HAP-1 (cell line): ENCODE measurements at places on chromosomes 13 and 19.
A peak's percentile ranks its signal among the peaks of the same experiment; 100 is the strongest.

GRCh38 chr13:39411511-39411910 is 191.5 kb downstream of the LHFPL6 start:
- no peak for DNase-seq

DNA sequence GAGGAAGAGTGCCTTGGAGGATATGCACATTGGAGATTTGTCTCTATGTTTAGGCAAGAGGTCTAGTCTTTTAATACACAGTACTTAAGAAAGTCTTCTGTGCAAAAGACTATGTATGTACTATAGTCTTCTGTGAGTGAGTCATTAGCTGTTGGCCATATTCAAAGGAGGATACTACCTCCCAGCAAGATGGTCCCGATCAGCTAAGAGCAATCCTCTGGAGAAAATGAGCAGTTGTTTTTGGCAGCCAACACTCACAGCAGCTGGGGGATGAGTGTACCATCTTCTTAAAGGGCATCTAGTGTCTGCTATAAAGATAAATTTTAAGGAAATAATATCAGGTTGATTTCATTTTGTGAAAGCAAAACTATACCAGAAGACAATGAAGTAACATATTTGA is 487.8 kb downstream of the KCTD12 start:
- no peak for DNase-seq

DNA sequence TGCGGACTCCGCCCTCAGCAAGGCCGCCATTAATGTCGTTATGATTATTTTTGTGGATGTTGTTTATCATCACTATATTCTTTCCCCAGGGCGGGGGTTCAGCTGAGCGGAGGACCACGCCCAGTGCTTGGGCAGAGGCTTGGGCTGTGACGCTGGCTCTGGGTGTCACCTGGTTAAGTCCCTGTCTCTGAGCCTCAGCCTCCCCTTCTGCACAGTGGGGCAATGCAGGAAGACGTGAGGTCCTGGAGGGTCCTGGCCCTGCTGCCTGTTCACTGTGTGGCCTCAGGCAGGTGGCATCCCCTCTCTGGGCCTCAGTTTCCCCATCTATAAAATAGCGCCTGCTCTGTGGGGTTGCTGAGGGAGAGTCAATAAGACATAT is 32.5 kb downstream of the NFIC start:
- no peak for DNase-seq

DNA sequence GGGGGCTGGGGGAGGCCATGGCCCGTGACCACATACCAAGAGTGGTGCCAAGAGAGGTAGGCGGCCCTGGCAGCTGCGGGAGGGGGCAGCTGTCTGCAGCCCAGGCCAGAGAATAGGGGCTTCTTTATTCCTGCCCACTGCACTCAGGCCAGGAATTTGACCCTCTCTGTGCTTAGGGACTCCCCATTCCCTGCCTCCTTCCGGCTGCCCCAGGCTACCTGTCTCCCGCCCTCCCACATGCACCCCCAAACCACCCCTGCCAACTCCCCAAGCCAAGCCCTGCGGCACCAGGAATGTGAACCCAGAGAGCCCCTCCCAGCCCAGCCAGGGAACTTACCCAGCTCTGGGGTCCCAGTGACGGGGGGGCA is 687 bp downstream of the PLEKHA4 start:
- DNase-seq = no peak

- DNase-seq = no peak
These were observed 294.5 kb downstream of the SLC7A1 start for GRCh38 chr13:29301027-29301426.

GRCh38 chr19:1012334-1012733 is 8.6 kb downstream of the TMEM259 start:
- DNase-seq = no peak

GRCh38 chr13:98839856-98840769 is 87.6 kb upstream of the SLC15A1 start:
- peak; percentile 65 for DNase-seq

- no peak for DNase-seq
These were observed 287 bp upstream of the ZSCAN22 start for GRCh38 chr19:58326501-58326913.

DNA sequence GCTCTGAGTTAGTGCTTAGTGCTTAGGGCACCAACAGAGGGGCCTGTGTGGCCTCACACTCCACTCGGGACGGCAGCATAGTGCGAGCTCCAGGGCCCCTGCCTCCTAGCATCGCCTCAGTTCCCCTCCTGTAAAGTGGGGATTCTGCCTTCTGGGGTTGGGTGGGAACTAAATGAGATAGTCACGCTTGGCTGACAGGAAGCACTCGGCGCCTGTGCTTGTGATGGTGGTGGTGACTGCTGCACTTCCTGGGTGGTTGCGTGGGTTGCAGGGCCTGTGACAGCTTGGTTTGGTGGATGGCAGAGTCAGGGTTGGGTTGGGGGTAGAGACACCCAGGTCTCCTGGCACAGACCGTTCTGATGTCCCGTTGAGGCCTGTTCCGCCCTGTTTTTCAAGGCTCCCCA is 7.7 kb downstream of the PLEKHF1 start:
- no peak for DNase-seq

DNA sequence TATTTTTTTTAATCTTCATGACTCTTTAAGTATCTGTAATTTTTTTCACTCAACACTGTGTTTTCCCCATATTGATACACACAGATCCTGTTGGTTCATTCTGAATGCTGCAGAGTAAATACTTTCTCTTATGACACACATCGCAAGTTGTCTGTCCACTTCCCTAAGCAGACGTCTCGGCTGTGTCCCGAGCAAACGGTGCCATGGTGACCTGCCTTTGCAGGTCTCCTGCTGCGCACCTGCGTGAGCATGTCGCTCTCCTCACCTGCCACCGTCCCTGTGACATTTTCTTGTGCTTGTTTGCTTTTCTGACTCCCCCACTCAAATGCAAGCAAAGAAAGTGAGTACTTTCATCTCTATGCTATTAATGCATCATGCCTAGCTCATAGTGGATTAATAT is 57.8 kb downstream of the CCDC70 start:
- no peak for DNase-seq

- DNase-seq = no peak
These were observed 216.2 kb downstream of the MAB21L1 start for GRCh38 chr13:35260316-35260715.

DNA sequence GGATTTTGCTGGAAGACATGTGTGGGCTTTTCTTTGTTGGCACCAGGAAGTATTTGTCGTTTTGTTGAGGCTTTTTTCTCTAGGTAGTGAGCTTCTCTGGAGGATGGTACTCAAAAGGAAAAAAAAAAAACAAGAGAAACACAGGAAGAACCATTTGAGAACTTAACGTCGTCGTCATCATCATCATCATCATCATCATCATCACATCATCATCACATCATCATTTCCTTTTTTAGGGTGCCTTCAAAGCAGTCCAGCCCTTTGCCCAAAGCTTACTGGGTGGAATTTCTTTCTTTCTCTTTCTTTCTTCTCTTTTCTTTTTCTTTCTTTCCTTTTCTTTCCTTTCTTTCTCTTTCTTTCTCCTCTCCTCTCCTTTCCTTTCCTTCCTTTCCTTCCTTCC is 2.2 kb upstream of the AMER2 start:
- no peak for DNase-seq

- no peak for DNase-seq
These were observed 39.7 kb downstream of the PEPD start for GRCh38 chr19:33481863-33482262.

GRCh38 chr19:8503510-8503909 is 1.1 kb upstream of the PRAM1 start:
- no peak for DNase-seq

DNA sequence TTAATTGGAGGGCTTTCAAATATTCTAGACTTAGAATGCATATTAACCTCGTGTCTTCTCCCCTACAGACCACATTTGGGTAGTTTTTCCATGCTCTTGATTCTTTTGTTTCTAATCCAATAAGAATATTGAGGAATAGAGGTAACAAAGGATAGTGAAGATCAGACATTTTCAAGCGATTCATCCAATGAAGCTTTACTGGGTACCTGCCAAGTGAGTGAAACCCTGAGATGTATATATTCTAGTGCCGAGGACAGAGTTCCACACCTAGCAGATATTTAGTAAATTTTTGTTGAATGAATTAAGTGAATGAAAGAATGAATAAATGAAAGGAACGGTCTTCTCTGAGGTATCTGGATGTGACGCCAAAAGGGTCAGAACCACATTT is 442 bp upstream of the RFC3 start:
- no peak for DNase-seq

- no peak for DNase-seq
These were observed 8.0 kb upstream of the POP4 start for GRCh38 chr19:29598036-29598435.

DNA sequence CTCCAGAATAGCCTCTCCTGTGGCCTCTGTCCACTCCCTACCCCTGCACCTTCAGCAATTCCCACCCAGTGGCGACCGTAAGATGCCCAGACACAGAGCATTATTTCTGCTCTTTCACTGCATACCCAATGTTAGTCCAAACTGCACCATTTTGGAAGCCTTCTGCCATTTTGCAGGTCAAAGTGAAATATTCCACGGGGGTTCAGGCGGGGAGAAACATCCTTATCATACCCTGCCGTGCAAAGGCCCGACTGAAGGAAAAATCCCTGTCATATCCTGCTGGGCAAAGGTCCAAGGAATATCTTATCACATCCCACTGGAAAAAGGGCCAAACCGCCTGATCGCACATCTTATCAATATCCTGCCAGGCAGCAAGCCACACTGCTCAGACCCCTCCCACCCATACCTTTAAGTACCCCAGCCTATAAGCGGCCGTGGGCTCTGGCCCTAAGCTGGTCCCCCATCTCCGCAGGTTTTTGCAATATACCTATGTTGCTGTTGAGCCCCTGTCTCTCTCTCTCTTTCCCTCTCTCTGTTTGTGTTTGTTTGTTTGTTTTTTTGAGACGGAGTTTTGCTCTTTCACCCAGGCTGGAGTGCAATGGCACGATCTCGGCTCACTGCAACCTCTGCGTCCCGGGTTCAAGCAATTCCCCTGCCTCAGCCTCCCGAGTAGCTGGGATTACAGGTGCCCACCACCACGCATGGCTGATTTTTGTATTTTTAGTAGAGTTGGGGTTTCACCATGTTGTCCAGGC is 18.2 kb downstream of the CLEC11A start:
- DNase-seq = no peak

DNA sequence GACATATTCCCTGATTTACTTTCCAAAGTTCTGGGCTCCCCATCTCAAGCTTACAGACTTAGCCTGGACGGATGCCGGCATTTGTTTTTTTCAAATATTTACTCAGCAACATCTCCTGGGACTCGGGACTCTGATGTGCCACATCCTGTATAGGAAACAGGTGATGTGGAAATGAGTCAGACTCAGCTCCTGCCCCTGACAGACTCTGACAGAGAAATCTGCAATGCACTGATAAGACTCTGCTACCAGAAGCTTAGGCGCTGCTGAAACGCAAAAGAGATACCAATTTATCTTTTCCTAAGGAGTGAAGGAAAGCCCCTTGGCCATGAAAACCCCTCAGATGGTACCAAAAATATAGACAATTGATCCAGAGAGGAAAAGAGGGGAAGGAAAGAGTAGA is 16.2 kb downstream of the LAIR2 start:
- no peak for DNase-seq

DNA sequence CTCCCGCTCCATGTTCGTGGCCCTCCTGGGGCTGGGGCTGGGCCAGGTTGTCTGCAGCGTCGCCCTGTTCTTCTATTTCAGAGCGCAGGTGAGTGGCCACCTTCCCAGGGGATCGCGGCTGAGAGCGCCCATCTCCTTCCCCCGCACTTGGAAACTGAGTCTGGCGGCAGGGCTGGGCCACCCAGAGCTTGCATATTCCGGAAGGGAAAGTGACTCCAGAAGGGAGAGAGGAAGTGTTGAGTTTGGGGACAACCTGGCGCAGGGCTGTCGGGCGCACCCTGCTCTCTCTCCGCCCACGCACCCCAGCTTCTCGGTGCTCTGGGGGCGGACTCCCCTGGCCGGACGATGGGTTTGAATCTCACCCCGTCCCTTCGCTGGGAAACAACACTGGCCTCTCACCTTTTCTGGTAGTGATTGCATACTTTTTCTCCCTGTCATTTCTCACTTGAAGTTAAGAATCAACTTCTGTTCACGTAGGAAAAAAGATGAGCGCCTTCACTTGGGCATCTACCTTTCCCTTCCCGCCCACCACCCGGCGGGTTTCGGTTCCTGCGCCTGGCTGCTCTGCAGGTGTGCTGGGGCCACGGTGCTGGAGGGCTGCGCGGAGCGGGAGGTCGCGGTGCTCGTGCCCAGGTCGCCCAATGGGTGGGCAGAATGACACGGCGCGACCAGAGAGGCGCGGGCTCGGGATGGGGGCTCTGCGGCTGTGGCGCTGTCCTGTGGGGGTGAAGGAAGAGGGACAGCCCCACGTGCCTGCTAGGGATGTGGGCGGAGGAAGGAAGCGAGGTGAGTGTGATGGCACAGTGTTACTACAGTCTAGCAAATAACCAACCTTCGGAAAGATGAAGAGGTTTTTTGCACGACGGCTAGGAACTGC is 721 bp downstream of the TNFSF11 start:
- DNase-seq = no peak

DNA sequence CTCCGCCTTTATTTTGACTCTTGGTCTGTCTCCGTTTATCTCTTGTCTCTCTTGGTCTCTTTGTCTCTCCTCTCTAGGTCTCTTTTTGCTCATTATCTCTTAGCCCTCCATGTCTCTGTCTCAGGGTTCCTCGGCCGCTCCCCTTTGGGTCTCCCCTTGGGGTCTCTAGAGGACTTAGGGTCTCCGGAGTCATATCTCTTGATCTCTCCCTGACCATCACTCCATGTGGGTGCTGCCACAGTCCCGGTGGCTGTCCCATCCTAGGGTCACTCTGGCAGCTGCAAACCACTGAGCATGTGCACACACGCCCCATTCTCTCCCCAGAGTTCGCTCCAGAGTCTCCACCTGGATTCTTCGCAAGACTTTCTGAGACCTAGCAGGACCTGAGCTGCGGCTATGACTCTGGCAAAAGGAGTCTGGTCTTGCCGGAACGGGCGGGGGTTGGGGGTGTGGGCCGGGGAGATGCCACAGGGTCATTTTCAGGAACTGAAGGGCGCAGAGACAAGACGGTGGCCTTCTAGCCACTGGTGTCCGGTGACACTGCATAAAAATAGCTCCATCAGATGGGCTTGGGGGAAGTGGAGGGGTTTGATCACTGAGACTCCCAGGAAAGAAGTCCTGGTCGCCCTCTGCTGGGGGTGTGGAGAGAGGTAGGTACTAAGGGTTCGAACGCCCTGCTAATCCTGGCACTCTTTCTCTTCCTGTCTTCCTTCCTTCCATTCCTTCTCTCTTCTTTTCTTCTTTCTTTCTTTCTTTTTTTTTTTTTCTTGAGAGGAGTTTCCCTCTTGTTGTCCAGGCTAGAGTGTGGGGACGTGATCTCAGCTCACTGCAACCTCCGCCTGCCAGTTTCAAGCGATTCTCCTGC is 1.2 kb upstream of the KCNA7 start:
- peak; percentile 42 for DNase-seq

GRCh38 chr13:42964761-42965161 is 27.3 kb downstream of the EPSTI1 start:
- DNase-seq = no peak

- DNase-seq = peak; percentile 63
These were observed 1.8 kb downstream of the MBNL2 start for GRCh38 chr13:97223711-97224541.

- DNase-seq = no peak
These were observed 56.3 kb downstream of the FOXO1 start for GRCh38 chr13:40609972-40610726.

DNA sequence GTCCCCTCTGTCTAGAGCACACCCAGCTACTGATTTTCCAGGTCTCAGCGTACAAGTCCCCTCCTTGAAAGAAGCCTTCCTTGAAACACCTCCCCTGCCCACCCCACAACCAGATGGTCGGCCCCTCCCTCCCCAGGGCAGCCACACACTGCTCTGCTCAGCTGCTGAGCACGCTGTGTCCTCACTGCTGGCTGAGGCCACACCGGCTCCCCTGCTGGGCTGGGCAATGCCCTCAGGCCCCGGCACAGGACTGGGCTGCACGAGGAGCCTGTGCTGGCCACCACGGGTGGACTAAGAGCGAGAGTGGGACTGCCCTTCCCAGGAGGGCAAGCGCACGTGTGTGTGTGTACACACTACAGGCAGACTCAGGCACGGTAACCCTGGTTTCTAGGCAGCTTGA is 11.8 kb upstream of the RSPH6A start:
- DNase-seq = no peak
